ENCODE measurements at places on chromosomes 5 and 9.

- DNase-seq, result no peak
- H3K27ac ChIP-seq, result no peak overlapping the region
- H3K27me3 ChIP-seq, result no peaks in the 10 kb centered on the region
- no peak overlapping the region for H3K4me3 ChIP-seq
Observed at GRCh38 chr5:148651528-148651927, 2.8 kb downstream of the HTR4 start.

DNA sequence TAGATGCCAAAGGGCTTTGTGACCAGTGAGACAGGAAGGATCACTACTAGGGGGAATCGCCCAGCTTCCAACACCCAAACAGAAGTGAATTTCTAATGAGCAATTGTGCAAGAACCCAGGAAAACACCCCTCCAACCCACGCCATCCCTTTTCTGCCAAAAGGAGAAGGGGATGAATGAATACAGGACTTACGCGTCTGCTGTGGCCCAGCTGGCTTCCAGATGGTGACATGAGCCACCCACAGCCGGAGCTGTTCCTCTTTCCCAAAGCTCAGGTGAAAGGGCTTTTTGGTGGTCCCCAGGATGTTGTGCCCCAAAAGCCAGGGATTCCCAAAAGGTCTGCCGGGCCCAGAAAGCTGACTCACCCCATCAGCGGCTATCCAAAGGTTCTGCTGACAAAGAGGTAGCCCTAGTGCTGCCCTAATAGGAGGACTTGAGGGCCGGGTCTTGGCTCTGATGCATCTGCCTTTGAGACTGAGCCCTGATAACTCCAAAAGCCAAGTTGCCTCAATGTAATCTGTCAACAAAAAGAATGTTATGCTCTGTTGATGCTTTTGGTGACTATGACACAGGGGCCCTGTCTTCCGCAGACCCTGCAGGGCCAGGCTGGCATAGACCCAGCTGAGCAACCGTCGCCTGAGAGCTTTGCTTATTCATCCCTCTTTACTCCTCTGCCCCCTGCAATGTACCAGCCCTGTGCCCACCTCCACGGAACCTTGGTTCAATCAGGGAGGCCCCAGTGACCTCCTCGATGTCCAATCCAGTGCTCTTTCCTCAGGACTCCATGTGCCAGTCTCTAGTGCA lies 14.5 kb downstream of the GSN start:
- no peak overlapping the region for H3K4me3 ChIP-seq
- H3K4me1 ChIP-seq, result peaks cover 97% of the 10 kb centered on the region
- peak overlapping the region; percentile 97 for H3K27ac ChIP-seq
- no peak for DNase-seq

DNA sequence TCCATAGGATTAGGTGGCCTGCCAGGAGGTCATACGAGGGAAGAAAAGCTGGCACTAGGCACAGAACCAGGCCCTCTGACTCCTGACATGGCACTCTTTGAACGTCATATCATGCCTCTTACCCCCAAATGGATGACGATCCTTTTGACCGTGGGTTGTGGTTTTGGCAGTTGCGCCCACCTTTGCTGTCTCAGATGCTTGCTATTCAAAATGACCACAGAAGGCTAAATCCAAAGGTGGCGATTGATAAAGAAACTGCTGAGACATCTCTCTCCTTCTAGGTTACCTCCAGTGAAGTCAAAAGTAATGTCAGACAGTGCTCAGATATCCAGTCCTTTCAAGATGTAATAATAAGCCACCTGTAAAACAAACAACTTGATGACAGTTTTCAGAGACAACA lies 385.0 kb downstream of the EFNA5 start:
- no peak overlapping the region for H3K27ac ChIP-seq
- H3K4me1 ChIP-seq, result peaks cover 8% of the 10 kb centered on the region
- no peaks in the 10 kb centered on the region for H3K36me3 ChIP-seq
- no peak for DNase-seq

- no peaks in the 10 kb centered on the region for H3K4me1 ChIP-seq
- DNase-seq, result peak; percentile 64
- no peak overlapping the region for H3K4me3 ChIP-seq
- H3K27me3 ChIP-seq, result no peaks in the 10 kb centered on the region
- no peaks in the 10 kb centered on the region for H3K36me3 ChIP-seq
Observed at GRCh38 chr9:132752877-132753592, 82.8 kb downstream of the GTF3C4 start.

DNA sequence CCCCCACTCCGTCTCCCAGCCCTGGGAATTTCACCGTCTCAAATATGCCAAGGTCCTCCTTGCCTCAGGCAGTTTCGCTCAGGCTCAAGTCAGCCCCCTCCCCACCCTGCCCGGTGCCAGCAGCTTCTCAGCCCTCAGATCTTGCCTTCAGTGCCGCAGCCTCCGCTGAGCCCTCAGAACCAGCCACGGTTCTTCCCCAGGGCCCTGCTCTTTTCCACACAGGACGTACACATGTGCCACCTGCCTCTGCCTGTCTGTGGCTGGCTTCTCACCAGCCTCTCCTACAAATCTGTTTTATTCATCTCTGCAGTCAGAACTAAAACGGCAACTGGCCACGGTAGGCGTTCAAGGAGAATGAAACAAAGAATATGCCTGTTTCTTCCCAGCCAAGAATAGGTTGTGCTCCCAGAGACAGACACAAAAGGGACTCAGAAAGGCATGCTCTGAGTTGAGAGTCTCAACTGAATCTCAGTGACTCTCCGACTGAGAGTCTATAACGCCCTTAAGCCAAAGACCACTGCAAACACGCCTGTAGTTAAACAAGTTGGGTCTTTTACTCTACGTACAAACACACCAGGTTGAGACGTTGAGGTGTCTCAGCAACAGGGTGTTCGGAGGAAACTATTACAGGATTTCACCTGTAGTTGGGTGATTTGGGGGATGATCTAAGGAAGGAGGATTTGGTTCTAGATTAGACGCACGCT lies 10.6 kb upstream of the GRIN1 start:
- H3K4me1 ChIP-seq, result peaks cover 25% of the 10 kb centered on the region
- H3K27me3 ChIP-seq, result no peaks in the 10 kb centered on the region
- H3K36me3 ChIP-seq, result no peaks in the 10 kb centered on the region
- peak overlapping the region; percentile 58 for H3K4me3 ChIP-seq
- H3K27ac ChIP-seq, result no peak overlapping the region

DNA sequence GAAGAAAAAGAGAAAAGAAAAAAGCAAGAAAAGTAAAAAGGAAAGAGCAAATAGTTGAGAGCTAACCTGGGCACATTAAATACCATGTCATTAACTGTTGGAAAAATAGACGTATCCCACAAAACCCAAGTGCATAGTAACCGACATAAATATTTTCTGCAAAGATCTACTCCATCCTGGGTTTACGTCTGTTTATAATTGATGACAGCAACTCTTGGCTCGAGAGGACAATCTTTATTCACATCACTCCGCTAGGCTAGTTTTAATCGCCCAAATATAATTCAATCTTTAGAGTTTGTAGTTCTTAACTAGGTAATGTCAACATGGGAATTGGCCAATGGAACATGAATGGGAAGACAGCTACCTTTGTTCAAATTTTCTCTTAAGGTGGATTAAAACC lies 321.7 kb upstream of the TNC start:
- DNase-seq, result no peak
- no peaks in the 10 kb centered on the region for H3K27me3 ChIP-seq
- no peaks in the 10 kb centered on the region for H3K36me3 ChIP-seq
- no peak overlapping the region for H3K27ac ChIP-seq
- no peak overlapping the region for H3K4me3 ChIP-seq
- peaks cover 6% of the 10 kb centered on the region for H3K4me1 ChIP-seq

DNA sequence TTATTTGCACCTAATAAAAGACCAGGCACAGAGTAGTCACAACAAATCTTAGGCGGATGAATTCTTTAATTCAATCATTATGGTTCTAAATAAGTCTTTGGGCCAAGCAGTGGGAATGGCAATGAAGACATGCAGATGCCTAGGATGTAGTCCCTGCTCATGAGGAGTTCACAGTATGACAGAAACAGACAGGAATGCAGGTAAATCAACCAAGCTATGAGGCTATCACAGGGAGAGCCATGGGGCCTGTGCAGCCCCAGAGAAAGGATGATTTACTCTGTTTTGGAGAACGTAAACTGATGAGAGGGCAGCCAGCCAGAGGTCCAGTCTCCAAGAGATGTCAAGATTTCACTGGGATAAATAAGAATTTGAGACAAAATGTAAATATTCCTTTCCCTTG lies 129.4 kb downstream of the TRIM32 start:
- no peaks in the 10 kb centered on the region for H3K36me3 ChIP-seq
- no peak for DNase-seq

DNA sequence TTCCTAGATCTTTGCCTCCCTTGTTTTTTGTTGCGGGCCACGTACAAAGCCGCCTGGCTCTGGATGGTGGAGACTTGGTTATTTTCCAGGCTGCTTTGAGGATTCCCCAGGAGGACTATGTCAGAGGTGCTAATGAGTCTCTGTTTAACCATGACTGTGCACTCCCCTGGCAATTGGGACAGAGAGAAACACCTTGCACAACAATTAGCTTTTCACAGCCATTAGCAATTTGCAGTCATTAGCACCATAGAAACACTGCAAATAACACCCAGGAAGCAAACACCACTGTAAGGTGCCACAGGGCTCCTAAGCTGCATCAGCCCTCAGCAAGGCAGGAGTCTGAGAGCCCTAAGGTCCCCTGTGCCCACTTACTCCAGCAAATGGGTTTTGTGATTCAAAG lies 201.0 kb upstream of the VLDLR start:
- no peaks in the 10 kb centered on the region for H3K27me3 ChIP-seq
- no peak overlapping the region for H3K4me3 ChIP-seq
- no peak for DNase-seq
- H3K36me3 ChIP-seq, result no peaks in the 10 kb centered on the region
- H3K4me1 ChIP-seq, result no peaks in the 10 kb centered on the region

DNA sequence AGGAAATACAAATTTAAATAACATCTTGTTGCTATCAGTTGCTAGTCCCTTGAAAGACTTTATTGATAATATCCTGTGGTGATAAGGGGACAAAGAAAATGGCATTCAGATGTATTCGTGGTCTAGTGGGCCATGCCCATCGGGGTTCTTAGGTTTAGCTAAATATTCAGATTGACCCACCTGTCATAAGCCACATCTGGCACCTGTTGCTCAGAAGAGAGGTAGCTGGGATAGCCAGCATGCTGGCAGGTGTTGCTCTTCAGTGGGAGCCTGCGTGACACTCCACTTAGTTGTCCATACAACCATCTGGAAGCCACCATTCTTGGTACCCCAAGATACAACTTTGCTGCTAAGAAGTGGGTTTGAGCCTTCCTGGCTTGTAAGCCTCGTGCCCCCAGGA lies 36.7 kb downstream of the F2RL2 start:
- no peak for DNase-seq
- no peak overlapping the region for H3K27ac ChIP-seq
- no peak overlapping the region for H3K4me3 ChIP-seq
- no peaks in the 10 kb centered on the region for H3K36me3 ChIP-seq
- H3K27me3 ChIP-seq, result no peaks in the 10 kb centered on the region

GRCh38 chr9:133569891-133570690 lies 35.6 kb downstream of the ADAMTSL2 start:
- no peaks in the 10 kb centered on the region for H3K27me3 ChIP-seq
- peaks cover 9% of the 10 kb centered on the region for H3K4me1 ChIP-seq
- no peak overlapping the region for H3K4me3 ChIP-seq
- no peak overlapping the region for H3K27ac ChIP-seq

GRCh38 chr5:14810928-14811572 lies 60.5 kb downstream of the ANKH start:
- peaks cover 28% of the 10 kb centered on the region for H3K4me1 ChIP-seq
- H3K36me3 ChIP-seq, result no peaks in the 10 kb centered on the region
- DNase-seq, result no peak
- H3K27ac ChIP-seq, result no peak overlapping the region
- H3K4me3 ChIP-seq, result no peak overlapping the region

DNA sequence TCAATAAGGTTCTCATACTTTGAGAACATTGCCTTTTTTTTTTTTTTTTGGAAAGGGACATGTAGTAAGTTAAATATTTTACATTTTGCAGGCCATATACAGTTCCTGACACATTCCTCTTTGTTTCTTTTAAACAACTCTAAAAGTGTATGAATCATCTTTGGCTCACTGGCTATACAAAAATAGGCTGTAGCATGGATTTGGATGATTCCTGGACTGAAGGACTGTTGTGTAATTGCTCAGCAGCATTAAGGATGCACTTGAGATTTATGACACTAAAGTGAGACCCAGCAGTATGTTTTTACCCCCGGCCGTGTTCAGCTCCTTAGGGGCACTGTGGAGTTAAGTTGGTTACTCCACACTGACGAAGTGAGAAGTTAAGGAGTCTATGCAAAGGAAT lies 41.3 kb downstream of the VPS13A start:
- H3K27me3 ChIP-seq, result no peaks in the 10 kb centered on the region
- H3K4me3 ChIP-seq, result no peak overlapping the region

DNA sequence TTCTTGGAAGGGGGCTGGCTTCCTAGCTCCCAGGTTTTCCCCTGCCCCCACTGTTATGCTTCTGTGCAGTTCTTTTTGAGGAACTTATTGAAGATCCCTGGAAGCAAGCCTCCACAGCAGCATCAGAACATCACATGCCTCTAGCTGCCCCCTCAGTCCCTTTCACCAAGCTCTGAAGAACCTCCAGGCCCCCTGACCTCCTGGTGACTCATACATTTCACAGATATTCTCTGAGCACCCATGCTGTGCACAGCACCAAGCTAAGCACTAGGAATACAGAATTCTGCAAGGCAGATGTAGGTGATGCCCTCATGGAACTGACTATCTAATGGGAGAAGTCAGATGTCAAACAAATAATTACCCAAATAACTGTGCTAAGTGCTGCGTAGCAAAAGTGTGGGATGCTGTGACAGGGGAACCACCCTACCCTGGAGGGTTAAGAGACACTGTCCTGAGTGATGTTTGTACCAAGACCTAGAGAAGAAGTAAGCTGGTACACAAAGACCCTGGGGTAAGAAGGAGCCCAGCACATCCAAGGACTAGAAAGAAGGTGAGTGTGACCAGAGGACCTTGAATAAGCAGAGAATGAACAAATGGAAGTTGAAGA lies 213.7 kb upstream of the NR4A3 start:
- no peaks in the 10 kb centered on the region for H3K27me3 ChIP-seq
- no peak overlapping the region for H3K27ac ChIP-seq
- DNase-seq, result no peak
- H3K36me3 ChIP-seq, result no peaks in the 10 kb centered on the region
- no peaks in the 10 kb centered on the region for H3K4me1 ChIP-seq

GRCh38 chr5:32003981-32004380 lies 170.1 kb downstream of the GOLPH3 start:
- H3K27me3 ChIP-seq, result no peaks in the 10 kb centered on the region
- H3K27ac ChIP-seq, result no peak overlapping the region
- DNase-seq, result no peak
- H3K36me3 ChIP-seq, result no peaks in the 10 kb centered on the region

- H3K36me3 ChIP-seq, result no peaks in the 10 kb centered on the region
- no peak overlapping the region for H3K4me3 ChIP-seq
- H3K4me1 ChIP-seq, result no peaks in the 10 kb centered on the region
- H3K27me3 ChIP-seq, result no peaks in the 10 kb centered on the region
Observed at GRCh38 chr5:54753034-54753433, 232.4 kb downstream of the ESM1 start.

DNA sequence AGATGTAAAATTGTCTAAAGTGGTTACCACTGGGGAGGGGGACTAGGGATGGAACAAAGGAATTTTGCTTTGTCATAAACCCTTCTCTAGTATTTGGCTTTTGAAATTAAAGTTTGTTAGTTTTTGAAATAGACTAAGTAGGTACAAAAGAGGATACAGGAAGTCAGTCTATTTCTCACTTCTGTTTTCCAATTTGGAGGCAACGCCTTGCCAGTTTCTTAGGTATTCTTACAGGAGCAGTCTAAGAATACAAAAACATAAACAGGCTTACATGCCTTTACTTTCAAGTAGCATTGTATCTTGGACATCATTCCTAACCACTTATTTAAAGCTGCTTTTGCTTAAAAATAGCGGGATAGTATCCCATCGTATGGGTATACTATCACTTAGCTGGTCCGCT lies 34.4 kb downstream of the ALG2 start:
- peaks cover 11% of the 10 kb centered on the region for H3K4me1 ChIP-seq
- H3K27me3 ChIP-seq, result no peaks in the 10 kb centered on the region
- H3K4me3 ChIP-seq, result no peak overlapping the region
- no peaks in the 10 kb centered on the region for H3K36me3 ChIP-seq
- DNase-seq, result no peak
